ENCODE measurements at places on chromosomes 4 and X.

GRCh38 chr4:26235500-26235899 is 85.3 kb upstream of the RBPJ start:
- no peak for DNase-seq

DNA sequence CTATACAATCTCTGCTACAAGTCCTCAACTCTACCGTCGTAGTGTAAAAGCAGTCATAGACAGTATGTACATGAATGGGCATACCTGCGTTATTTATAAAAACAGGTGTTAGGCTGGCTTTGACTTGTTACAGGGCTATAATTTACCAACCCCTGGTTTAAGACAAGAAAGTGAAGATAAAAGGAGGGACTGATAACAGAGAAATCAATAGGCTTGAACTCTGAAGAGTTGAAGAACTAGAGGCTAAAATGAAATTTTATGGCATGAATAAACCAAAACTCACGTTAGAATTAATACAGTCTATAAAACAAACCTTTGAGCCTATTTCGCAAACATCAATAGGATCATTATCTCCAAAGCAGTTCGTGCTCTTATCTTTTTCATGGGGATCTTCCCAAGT is 36.2 kb downstream of the PPA2 start:
- DNase-seq: no peak

DNA sequence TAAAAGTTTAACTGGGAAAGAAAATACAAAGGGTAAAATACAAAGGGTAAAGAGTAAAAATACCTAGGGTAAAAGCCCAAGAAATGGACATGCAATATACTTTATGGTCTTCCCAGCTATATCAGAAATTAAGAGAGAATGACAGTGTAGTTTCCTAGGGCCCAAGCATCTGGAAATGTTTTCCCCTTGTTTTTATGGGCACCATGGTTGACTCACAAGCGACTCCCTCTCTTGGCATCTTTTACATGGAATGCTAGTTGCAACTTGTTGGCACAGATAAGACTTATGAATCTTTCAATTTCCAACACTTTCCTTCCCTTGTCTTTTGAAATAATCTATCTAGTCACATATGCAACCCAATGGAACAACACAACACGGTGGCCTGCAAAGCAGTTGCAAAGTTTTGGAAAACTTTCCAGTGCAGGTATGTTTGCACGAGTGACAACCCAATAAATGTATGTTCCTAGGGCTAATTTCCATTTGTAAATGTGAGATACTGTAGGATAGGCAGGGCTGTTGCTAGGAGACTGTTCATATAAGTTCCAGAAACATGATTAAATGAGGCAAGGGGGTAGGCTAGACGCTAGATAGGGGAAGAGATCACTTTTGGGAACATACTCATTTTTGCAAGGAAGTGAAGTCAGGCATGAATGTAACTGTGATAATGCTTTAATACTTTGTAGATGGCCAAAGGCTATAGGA is 36.4 kb upstream of the CWH43 start:
- no peak for DNase-seq

DNA sequence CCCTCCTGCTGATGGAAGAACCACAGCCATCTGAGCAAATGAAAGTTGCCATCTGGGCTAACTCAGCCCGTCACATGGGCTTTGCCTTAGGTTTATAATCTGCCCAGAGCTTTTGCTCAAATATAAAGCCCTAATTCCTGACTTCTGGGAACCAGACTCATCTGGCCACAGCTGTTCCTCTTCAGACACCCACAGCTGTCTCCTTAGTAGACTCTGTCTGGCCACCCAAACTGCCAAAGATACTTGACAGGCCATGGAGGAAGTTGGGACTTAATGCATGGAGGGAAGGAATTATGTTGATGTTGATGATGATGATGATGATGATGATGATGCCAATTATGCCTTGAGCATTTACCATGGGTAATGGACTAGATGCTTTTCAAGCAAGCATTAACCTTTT is 8.0 kb downstream of the LGI2 start:
- no peak for DNase-seq

DNA sequence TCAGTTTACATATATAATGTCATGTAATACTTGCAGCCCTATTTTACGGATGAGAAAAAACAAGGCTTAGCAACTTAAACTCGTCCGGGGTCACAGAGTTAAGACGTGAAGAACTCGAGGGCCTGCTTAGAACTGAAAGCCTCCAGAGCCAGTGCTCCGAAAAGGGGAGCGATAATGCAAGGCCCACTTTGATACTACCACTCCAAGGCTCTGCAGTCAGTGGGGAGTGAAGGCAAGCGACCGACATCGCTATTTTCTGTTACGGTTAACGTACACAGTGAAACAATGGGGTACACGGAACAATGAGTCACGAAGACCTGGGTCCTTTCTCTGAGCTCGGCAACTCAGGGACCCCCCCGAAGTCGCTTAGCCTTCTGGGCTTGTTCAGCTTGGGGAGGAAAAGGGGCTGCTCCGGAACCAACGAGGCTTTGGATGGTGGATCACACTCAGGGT is 965 bp downstream of the PPA2 start:
- no peak for DNase-seq

DNA sequence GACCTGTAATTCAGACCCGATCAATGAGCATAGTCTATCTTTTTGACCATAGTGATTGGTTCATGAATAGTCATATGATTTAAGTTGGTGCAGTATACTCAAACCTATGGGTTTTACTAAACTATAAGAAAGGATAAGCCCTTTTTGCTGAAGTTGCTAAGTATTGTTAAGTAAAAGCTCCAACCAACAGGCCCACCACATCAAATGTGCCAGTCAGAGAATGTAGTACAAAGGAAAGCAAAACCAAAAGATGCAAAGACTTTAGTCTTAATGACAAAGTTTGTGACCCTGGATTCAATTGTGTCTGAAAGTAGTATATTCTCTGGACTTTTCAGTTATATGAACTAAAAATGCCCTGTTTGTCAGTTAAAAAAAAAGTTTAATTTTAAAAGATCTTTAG is 208.1 kb upstream of the TET2 start:
- DNase-seq: no peak

DNA sequence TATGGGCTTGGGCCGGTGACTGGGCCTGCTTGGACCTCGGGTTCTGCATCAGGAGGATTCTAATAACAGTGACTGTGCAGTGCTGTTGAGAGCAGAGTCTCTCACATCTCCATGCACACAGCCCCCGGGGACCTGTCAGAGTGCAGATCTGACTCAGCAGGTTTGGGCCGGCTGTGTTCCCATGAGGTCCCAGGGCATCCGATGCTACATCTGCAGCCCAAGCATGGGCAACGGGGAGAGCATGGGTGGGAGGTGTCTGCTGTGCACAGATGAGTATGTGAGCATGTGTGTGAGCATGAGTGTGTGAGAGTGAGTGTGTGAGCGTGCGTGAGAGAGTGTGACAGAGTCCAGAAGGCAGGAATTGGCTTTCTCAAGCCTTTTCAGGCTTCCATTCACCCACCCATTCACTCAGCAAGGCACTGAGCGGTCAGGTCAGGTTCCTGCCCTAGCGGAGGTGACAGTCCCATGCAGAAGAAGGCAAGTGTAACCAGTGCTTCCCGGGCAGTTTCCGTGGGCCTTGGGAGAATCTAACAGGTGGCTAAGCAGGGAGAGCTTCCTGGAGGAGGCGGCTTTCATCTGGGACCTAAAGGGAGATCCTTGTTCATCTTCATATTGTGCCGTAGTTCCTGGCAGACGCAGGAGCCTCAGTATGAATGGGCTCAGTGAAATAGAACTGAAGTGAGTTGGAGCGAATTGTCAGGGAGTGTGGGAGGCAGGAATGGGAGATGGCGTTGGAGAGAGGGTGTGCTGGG is 62.6 kb downstream of the SORCS2 start:
- DNase-seq: no peak

DNA sequence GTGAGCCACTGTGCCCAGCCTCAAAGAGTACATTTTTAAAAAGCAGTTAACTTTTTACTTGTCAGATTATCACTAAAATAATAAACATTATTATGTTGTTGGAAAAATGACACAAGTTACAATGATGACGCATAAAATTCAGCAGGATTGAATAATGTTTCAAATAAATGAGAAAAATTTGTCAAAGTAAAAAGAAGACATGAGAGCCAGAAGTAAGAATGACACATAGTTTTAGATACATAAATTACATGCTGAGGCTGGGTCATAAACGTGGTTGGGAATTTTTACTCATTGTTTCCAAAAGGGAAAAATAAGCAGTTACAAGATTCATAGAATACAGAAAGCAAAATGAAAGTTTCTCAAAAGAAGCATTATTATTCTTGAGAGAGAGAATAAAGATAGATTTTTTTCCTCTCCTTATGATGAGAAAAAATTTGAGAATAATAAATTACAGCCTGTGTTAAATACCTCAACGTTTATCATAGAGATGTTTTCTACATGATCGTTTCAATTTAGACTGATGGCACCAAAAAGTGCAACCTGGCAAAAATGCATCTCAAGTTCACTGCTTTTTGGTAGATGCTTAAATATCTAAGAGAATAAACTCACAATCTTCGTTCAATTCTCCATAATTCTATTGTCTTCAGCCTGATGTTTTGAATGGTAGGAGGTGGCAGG is 40.4 kb downstream of the GUCY1B1 start:
- DNase-seq: no peak

- DNase-seq: no peak
These were observed 119.7 kb downstream of the CHRNA9 start for GRCh38 chr4:40454816-40455215.

GRCh38 chr4:61320631-61321030 is 120.5 kb downstream of the ADGRL3 start:
- DNase-seq: no peak

DNA sequence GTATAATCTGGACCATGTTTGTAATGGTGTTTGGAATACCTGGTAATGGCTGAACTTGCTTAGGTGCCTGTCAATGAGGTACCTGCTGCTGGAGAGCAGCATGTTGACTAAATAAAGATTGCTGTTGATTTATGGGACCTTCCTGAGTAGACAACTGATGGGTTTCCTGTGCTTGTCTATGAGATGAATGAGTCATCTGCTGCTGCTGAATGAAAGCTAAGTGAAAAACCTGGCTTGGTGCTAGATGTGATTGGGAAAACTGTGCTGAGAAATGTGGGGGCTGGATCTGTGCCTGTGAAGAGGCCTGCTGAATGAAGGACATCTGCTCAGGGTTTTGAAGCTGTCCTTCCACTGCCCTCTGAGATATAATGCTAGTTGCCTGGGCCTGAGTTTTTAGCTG is 69.6 kb downstream of the WNK3 start:
- no peak for DNase-seq

- DNase-seq: no peak
These were observed 152.2 kb downstream of the NHS start for GRCh38 chrX:17527135-17527701.

DNA sequence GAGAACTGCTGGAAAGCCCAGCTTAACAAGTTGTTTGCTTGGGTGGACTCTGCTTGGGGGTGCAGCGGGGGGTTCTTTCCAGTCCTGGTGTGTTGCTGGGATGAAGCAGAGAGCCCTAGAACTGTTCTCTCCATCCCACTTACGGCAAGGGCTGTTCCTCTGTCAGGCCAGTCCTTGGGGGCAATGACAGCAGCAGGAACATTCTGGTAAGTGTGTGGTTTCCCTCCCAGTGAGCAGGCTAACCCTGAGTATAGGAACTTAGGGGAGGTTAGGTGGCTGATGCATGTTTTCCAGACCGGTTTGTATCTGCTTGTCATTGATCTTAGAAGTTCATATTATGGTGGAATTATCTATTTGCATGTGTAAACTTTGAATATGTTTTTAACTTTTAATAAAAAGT is 46.9 kb upstream of the TLR2 start:
- no peak for DNase-seq

GRCh38 chr4:51842167-51842553 is 793 bp upstream of the DCUN1D4 start:
- no peak for DNase-seq

DNA sequence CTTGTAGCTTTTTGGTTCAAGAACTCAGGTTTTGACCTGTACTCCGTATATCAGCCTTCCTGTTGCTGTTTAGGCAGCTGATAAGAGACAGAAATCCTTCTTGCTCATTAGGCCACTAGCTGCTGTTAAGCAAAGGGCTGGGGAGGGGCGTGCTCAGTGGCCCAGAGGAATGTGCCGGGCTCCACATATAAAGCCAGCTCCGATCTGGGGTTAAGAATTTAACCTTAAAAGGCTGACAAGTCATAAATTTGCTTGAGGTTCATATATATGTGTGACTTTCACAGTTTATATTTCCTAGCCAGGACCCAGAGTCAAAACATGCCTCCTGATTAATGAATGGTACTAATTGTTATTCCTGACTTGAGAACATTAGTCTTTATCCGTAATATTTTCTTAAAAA is 15.3 kb downstream of the GPC3 start:
- DNase-seq: no peak

GRCh38 chr4:128220286-128221235 is 67.1 kb downstream of the PGRMC2 start:
- DNase-seq: no peak

DNA sequence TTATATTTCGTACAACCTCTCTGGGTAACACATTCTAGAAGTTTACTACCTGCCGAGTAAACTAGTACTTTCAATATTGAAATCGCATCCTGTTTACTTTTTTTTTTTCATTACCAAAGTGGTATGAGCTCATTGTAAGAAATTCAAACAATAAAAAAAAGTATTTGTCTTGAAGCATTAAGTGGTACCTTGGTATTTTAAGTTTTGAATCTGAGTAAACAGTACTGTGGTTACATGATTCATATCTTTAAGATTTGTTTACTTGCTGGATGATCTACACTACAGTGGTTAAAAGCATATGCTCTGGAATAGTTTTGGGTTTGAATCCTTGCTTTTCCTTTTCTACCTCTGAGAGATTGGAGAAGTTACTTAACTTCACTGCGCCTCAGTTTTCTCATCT is 3.8 kb upstream of the MMGT1 start:
- DNase-seq: no peak

GRCh38 chr4:6991771-6992557 is 51.2 kb upstream of the TADA2B start:
- peak; percentile 41 for DNase-seq

DNA sequence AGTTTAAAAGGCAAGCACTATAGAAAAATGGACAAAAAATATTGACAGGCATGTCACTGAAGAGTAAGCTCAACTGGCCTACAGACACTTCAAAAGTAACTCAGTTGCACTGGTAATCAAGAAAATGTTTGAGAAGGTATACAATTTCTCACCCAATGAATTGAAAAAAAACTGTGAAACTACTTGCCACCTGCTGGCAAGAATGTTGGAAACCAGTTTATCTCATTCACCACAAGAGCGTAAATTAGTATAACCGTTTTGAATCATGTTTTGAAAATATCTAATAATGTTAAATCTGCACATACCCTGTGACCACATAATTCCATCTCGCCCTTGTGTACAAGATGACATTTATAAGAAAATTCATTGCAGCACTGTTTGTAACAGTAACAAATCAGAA is 31.7 kb downstream of the TXK start:
- DNase-seq: no peak

Data from GDM1 (cell line).